ENCODE measurements at places on chromosomes 2 and 18.

- no peak for DNase-seq
These were observed 56.5 kb upstream of the NCOA1 start for GRCh38 chr2:24434541-24434940.

DNA sequence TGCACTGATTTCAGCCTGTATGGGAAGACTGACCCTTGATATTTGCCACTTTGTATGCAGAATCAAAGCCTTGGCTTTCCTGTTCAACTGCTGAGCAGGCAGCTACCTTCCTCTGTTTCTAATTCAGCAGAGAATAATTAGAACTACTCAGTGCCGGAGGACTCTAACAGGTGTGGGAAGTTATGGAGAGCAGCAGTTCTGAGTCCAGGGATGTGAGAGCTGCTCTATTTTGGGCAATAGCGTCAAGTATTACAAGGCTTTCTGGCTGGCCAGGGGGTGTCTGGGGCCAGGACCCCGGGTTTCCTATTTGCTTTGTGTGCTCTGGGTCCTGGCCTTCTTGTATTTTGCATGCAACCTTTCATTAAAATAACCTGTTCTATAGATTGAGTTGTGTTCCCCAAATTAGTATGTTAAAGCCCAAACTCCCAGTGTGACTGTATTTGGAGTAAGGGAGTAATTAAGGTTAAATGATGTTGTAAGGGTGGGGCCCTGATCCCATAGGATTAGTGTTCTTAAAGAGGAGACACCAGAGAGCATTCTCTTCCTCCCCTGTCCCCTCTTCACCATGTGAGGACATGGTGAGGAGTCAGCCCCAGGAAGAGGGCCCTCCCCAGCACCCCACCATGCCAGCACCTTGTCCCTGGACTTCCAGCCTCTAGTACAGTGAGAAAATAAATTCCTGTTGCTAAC, 5.6 kb upstream of the NTSR2 start:
- DNase-seq, result no peak

GRCh38 chr2:9641641-9642040, 10.8 kb upstream of the YWHAQ start:
- no peak for DNase-seq

- no peak for DNase-seq
These were observed 161.5 kb downstream of the NAPG start for GRCh38 chr18:10687161-10687925.

DNA sequence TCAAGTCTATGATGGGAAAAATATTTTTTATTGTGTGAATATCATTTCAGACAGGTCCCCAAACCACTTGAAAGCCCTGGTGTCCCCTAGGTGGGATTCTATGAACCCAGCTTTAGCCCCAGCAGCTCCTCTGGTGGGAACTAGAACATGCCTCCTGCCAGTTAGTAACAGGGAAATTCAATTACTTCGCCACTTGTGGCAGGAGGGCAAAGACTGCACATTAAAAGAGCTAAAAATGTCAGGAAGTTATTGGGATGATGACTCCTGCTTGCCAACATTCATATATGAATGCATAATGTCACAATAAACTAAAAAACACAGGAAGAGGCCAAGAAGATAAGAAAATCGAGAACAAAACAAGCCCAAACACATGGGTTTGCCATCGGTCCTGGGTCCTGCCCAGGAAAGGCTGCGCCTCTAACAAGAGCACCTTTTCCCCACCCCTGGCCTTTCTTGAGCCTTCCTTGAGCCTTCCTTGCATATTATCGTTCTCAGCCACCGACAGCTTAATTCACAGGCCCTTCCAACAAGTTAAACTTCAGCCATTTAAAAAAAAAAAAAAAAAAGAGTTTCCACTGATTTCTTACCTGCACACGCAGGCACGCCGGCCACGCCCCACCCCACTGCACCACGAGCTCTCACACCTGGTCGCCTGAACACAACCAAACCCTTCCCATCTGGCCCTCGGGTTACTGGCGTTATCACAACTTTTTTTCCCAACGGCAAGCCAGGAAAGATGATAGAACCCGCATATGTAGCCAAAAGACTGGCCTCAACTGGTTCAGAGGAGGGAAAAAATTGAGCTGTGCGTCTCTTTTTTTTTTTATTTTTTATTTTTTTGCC, 23.4 kb downstream of the BCL11A start:
- DNase-seq, result no peak

GRCh38 chr2:10741139-10741538, 19.7 kb downstream of the ATP6V1C2 start:
- no peak for DNase-seq

GRCh38 chr2:40147360-40147759, 304.5 kb downstream of the SLC8A1 start:
- no peak for DNase-seq

GRCh38 chr2:98372579-98372978, 26.3 kb downstream of the CNGA3 start:
- no peak for DNase-seq

DNA sequence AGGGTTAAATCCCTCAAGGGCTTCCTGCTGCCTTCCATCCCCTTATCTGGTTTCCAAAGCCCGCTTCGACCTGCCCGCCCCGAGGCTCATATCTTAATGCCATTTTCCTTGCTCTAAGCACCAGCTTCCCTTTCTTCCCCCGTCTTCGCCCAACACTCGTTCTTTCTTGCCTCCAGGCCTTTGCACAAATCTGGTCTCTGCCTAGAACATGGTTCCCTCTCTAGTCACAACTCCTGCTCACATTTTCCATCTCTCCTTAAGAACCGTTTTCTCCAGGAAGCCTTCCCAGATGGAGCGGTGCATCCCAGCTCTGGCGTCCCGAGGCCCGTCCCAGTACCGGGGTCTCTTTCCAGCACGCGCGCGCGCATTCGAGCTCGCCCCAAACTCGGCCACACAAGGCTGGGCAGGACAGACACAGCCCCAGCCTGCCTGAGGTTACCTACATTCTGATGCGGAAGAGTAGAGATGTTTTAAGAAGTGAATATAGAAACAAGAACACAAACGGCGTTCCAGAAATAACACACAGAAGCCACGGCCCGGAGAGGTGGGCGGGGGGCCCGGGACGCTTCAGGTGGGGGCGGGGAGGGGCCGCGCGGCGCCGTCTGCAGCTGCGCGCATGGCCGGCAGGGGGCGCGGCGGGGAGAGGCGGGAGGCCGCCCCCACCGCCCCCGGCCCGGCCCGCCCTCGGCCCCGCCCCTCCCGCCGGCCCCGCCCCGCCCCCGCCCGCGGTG, at the start of gene DGKD:
Gene DGKD (plus strand): TSS at position 726 of the 731 bp plus-strand sequence. CDS start 25 bp downstream, outside the sequence.
- DNase-seq, result no peak

- DNase-seq, result no peak
These were observed 195.7 kb downstream of the ZFP36L2 start for GRCh38 chr2:43030551-43031307.

- no peak for DNase-seq
These were observed 214.6 kb downstream of the TSN start for GRCh38 chr2:121969766-121970639.

DNA sequence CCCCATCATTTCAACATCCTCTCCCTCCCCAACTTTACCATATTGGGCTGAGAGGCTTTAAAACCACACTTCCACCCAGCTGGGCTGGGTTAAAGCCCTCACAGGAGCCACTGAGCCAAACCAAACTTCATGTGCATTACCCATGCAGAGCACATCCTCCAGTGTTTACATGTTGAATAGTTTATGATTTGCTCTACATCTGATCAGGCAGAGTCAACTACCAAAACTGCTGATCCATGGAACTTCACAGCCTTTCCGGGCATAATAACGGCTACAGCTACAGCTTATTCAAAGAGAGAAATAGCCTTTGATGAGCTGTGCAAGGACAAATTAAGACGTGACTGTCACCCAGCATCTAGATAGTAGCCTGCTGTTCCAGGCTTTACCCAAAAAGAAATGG, 39.0 kb downstream of the MAIP1 start:
- no peak for DNase-seq

GRCh38 chr2:46268196-46268595, 29.0 kb upstream of the EPAS1 start:
- no peak for DNase-seq

DNA sequence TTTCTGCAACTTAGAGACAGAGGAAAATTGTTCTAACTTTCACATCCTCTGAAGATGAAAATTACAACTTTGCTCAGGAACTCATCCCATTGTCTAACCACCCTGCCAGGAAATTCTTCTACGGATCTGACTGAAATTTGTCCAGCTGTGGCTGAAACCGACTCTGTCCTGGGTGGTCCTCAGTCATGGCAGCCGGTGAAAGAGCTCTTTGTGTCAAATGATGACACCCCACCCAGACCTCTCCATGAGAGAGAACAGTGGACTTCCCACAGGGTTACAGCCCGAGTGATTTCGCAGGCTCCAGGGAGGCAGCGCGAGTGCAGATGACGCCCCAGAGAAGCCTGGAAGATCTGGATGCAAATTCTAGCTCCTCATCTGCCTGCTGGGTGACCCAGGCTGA, 65.1 kb upstream of the TRIB2 start:
- DNase-seq, result no peak

DNA sequence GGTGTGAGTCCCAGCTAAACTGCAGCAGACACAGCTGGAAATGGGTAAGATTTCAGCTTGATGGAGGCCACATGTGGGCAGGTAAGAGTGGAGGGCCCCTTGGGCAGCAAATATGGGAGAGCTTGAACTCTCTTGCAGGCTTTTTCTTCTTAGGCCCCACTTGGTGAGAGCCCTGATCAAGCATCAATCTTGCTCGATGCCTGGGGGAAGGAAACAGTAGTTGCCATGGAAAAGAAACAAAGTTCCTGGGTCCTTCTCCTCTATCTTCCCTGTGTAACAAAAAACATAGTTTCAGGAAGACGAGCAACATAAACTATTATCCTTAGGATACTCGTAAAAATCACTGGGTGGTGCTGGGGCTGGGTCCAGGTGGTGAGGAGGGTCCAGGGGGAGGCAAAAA, 42.9 kb downstream of the KIAA1328 start:
- no peak for DNase-seq

DNA sequence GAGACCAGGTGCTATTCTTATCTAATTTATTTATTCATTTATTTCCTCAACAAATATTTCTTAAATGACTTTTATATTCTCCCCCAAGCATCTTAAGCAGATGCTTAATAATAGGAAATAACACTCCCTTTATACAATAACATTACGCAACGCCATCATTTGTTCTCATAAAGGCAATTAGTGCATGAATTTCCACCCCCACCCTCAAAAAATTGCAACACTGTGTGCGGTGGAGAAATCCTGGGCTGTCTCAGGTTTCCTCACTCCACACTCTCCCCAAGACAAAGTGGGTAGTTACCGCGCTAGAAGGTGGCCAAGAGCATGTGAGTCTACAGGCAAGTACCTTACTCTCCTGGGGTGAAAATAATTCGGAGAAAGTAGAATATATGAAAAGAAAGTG, 37.0 kb upstream of the CTDP1 start:
- no peak for DNase-seq

DNA sequence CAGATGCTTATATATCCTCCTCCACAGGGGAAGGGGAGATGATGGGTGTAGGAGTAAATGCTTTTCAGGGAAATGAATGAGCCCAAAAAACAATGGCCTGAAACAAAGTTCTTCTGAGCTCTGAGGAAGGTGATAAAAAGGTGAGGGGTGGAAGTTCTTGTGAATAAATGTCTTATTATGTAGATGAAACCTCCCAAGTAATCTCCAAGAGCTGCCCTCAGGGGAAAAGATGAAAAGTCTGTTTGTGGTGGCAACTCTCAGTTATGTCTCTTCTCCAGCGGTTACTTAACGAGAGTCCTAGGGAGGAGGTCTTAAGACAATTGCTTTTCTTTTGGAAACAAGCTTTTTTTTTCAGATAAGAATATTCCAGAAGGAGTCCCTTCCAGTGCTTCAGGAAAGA, 115.5 kb upstream of the CHAC2 start:
- DNase-seq, result no peak

- DNase-seq, result no peak
These were observed 89.5 kb downstream of the ACKR3 start for GRCh38 chr2:236658974-236659757.

- no peak for DNase-seq
These were observed 613.3 kb downstream of the XIRP2 start for GRCh38 chr2:167501618-167502017.

- no peak for DNase-seq
These were observed 91.8 kb upstream of the RFX8 start for GRCh38 chr2:101566632-101567228.

- DNase-seq, result no peak
These were observed 22.0 kb upstream of the GMPPA start for GRCh38 chr2:219476652-219477151.

- DNase-seq, result no peak
These were observed 2.6 kb downstream of the EVA1A start for GRCh38 chr2:75558136-75558535.

DNA sequence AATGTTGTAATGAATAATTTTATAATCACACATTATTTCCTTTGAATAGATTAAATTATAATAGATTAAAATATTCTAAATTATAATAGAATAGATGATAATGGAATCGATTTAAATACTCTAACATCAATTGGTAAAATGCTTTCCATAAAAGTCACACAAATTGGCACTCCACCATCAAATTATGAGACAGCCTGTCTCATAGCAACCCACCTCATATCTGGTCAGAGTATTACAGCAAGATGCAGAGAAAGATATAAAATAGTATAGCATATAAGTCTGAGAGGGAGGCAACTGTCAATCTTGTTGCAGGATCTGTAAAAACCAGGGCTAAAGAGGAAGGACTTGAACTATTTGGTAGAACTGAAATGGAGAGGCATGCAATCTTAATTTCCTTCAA, 98.4 kb upstream of the NCKAP5 start:
- peak; percentile 14 for DNase-seq

- DNase-seq, result no peak
These were observed 242.9 kb upstream of the GYPC start for GRCh38 chr2:126413079-126413478.

DNA sequence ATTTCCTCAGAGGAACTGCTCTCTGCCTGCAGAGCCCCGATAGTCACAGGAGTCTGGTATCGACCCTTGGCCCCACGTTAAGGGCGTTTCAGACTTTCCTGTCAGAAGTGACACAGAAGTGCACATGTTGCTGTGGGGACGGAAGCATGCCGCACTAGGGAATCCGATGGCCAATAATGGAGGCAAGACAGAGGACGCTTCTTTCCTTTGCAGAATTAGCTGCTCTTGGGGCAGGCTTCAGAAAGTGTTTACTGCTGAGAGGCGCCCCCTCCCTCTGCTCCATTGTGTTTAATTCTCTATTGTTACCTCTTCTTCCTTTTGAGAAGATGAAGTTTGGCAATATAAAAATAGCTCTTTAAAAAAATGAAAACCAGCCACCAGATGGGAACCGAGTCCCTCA, 118.6 kb upstream of the EML6 start:
- no peak for DNase-seq
